Peyer's patch (tissue), 4 donors: ENCODE measurements at places on chromosomes 6 and 20. TPM values are rescaled to one million over a fixed set of nuclear protein-coding genes. Genes with fewer than 3 reads are reported as not detected.

- DNase-seq, result no peak
Measured at GRCh38 chr20:1618479-1618878, 1.3 kb downstream of the SIRPB1 start.

TCF19 gene
- total RNA-seq, result 28.9 TPM

IRF4 gene
- 0.47 TPM for total RNA-seq

SIM1 gene
- not detected for total RNA-seq

MATN4 gene
- not detected for total RNA-seq

MDFI gene
- 2.4 TPM for total RNA-seq

ACTR5 gene
- total RNA-seq, result 13.1 TPM

PACSIN1 gene
- 0.28 TPM for total RNA-seq

NHLRC1 gene
- total RNA-seq, result 3.5 TPM

DNA sequence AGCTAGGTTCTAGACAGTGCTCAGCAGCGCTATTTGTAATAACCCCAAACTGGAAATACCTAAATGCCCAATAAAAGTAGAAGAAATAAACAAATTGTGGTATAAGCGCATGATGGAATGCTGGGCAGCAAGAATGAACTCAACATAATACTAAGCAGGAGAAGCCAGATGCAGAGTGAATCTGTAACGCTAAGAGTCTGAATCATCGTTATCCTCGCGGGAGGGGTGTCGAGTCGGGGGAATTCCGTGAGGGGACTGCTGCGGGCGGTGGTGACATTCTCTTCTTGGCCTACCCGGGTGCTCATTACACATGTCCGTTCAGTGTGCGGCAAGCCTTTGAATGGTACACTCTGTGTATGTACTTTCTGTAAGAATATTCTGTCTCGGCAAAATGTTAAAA lies 83.7 kb downstream of the SULF2 start:
- no peak for DNase-seq

GRCh38 chr6:43999628-44000027 lies 127.6 kb downstream of the MRPL14 start:
- DNase-seq, result no peak

GRCh38 chr6:81766482-81767069 lies 14.1 kb upstream of the TENT5A start:
- no peak for DNase-seq

RALY gene
- 100 TPM for total RNA-seq

- no peak for DNase-seq
Measured at GRCh38 chr20:53961527-53961926, 108.9 kb downstream of the BCAS1 start.

SRMS gene
- not detected for total RNA-seq

GRCh38 chr6:158756126-158756525 lies 63.0 kb downstream of the EZR start:
- no peak for DNase-seq

DNA sequence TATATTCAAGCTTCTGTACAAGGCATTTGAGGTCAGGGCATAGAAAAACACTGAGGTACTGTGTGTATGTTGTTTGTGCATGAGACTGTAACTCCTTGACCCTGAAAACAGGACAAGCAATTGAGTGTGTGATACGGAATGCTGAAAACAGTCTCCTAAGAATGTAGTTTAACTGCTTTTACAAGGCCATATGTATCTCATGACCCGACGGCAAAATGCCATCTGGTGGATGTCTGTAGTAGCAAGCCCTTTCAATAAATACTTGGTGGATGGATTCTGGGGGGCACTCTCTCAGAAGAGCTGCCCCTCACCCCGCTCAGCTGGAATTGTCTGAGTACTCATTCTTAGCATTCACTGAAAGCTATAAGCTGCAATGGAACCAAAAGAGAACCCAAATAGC lies 69.3 kb upstream of the EYS start:
- DNase-seq, result no peak

- no peak for DNase-seq
Measured at GRCh38 chr20:7269452-7269851, 502.0 kb downstream of the BMP2 start.

PRND gene
- total RNA-seq, result not detected

GRCh38 chr6:168027521-168027920 lies 30.1 kb downstream of the KIF25 start:
- DNase-seq, result no peak

- no peak for DNase-seq
Measured at GRCh38 chr6:8481727-8482126, 46.4 kb upstream of the SLC35B3 start.

DNA sequence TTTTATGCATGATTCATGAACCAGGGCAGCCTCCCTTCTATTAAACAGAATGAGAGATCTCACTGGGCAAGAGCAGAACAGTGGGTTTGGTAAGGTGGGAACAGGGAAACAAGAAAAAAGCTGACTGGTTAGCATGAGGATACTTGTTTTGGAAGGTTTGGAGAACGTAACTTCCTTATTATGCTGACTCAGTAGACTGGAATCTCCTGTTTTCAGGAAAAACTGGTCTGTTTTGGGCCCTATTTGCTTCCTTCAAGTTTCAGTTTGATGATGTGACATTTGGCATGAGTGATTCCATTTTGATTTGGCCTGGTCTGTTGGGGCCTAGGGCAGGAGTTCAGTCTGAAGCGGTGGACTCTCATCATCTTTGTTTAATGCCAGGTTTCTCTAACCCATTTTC lies 172.0 kb downstream of the MYLK4 start:
- no peak for DNase-seq

DNA sequence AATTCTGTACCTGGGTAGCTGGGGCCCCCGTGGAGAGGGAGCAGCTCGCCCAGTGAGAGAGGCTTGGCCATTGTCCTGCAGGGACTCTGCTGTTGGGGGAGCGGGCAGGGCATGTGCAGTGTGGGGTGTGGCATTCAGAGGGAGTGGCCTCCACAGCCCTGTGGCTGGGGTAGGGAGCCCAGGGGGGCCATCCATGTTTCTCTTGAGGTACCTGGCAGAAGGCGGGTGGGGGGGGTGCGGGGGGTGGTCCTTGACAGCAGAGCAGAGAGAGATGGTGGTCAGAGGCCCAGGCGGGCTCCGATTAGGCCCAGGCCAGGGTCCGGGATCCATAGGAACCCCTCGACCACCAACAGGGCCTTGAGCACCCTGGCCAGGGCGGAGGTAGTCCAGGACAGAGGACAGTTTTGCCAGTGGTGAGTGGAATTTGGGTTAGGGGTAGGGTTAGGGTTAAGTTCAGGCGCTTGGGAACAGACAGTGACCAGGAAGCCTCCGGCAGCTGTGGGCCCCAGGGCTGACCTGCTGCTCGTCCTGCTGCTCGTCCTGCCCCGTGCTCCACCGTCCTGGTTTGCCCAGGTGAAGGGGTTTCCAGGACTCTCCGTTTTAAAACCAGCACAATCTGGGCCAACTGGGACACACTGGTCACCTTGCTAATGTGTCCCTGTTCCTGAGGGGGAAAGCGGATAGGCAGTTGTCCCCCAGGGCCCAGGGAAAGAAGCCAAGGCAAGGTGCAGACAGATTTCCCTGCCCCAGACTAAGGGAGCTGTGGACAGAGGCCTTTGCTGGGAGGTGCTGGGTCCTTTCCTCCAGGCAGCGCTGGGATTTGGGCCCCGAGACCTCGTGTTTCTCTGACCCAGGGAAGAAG lies 24.8 kb upstream of the MYT1 start:
- DNase-seq, result no peak

PKHD1 gene
- total RNA-seq, result 0.54 TPM

LRFN2 gene
- total RNA-seq, result not detected

DNA sequence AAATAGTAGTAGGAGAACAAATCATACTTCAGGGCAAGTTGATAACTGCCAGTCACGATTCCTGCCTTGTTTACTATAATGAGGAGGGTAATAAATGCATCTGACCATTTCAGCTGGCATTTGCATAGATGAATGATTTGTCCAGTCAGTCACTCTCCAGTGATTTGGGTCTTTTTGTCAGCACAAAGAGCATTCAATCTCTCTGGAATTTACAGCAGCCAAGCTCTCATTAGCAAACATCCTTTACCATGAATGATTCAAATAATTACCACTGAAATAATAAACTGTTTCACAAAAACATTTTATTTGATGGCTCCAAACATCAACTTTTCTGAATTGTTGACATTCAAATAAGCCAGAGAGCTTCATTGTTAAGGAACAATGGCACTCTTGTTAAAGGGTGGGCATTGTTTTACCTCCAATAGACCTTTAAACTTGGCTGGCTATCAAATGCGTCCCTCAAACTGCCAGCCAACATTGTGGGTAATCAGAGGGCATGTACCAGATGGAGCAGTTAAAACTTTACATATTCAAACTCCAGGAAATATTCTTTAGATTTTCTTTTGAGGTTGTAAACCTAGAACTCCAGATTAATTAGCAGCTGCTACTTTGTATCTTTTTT lies 30.0 kb upstream of the FBXL4 start:
- no peak for DNase-seq

PERP gene
- total RNA-seq, result 7.4 TPM

- peak; percentile 74 for DNase-seq
Measured at GRCh38 chr20:62595491-62595890, 46.8 kb upstream of the SLCO4A1 start.

GRCh38 chr6:112300896-112301295 lies 46.2 kb upstream of the RFPL4B start:
- DNase-seq, result no peak

GRCh38 chr6:118825661-118826060 lies 68.3 kb upstream of the ASF1A start:
- DNase-seq, result no peak

SAPCD1 gene
- 9.3 TPM for total RNA-seq

- no peak for DNase-seq
Measured at GRCh38 chr20:48038713-48039112, 253.4 kb upstream of the SULF2 start.

APCDD1L gene
- not detected for total RNA-seq

DNA sequence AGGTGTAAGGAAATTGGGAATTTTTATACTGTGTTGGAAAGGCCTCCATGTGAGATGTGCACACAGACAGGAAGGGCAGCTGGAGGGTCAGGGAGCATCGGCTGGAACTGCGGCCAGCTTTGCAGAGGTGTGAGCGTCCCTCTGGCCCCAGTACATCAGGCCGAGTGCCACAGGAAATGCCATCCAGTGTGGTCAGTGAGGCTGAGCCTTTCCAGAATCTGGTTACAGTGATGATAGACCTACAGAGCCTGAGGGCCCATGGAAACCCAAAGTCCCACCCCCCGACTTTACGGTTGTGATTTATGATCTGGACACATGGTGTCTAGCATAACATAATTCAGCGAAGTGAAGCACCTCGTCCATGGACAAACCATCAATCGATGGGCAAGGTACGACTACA lies 137.3 kb upstream of the PDE10A start:
- no peak for DNase-seq

GRCh38 chr6:137522198-137522798 lies 28.1 kb upstream of the OLIG3 start:
- DNase-seq, result no peak

DNA sequence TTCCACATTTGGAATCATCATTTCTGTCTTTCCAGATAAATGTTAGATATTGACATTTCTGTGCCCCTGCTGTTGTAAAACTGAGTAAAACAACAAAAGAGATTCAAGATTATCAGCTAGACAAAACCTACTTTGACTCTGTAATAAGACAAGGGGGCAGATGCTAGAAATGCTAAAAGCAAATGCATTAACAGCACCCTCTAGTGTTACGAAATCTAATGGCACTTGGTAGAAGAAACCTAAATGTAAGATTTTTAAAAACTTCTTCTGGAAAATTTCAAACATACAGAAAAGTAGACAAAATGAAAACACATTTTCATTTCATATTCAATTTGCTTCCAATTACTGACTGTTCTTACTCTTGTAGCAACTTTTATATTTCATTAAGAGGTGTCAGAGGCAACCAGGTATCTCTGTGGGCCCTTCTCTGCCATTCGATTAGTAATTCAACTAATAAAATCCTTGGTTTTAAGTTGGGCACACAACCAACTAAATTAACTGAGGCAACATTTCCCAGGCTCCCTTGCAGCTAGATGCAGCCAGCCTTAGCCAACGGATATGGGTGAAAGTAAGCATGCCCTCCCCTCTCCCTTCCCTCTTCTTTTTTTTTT lies 45.0 kb downstream of the SLC23A2 start:
- no peak for DNase-seq

DNA sequence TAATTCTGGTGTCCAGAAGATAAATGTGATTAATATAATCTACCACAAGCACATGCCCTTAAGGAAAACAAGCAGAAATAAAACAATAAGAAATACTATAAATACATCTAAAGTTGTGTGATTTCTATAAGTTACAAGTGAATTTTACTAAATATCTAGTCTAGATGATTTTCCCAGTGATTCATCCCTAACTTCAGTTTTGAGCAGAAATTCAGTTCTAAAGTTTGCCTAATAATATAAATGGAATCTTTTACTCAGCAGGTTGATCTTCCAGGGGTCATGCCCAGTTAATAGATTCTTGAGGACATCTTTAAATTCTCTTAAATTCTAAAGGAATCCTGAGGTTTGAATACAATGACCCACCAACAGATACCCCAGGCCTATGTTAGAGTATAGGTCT lies 37.3 kb downstream of the PDE7B start:
- no peak for DNase-seq

MYBL2 gene
- 3.0 TPM for total RNA-seq

- DNase-seq, result no peak
Measured at GRCh38 chr6:16802071-16802470, 40.8 kb upstream of the ATXN1 start.

GRCh38 chr6:128513878-128514277 lies 6.5 kb downstream of the PTPRK start:
- DNase-seq, result no peak

DNA sequence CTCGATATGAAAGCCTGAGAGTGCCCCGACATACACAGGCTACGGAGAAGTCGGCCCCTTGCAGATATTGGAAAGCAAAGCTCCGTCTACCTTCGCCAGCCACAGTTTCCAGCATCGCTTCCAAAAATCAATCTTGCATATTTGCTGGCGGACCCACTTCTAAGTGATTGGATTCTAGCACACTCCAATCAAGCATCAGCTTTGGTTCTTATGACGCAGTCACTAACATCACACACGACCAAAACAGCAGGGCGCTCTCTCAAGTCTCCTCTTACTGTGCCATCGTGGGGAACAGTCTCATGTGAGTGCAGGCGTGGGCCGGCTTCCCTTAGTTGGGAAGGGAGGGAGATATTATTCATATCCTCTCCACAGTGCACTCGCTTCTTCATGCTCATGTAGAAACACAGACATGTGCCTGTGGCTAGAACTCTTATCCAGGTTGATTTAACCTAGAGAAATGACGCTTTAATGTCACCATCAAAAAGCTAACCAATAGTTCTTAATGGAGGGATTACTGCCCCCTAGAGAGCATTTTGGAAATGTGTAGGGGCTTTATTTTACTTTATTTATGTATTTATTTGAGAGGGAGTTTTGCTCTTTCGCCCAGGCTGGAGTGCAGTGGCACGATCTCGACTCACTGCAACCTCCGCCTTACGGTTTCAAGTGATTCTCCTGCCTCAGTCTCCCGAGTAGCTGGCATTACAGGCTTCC lies 229.8 kb downstream of the SOD2 start:
- DNase-seq, result no peak

DNA sequence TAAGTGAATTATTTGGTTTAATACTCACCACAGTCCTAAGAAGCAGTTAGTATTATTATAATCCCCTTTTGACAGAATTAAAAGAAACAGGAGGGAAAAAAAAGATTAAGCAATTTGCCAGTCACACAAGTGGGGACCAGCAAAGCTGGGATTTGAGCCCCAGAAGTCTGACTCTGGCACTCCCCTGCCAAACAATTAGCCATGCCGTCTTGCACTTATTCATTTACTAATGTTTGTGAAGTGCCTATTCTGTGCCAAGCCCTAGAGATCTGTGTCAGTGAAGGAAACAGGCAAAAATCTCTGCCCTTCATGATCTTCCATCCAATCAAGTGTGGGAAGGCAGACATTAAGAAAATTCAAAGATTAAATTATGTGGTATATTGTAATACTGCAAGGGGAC lies 126.0 kb upstream of the TOP1 start:
- DNase-seq, result no peak

ZBTB46 gene
- total RNA-seq, result 1.9 TPM
